Breast epithelium (tissue), 4 donors: ENCODE measurements at places on chromosomes 12 and 14. TPM values are rescaled to one million over a fixed set of nuclear protein-coding genes. Genes with fewer than 3 reads are reported as not detected.

GRCh38 chr12:18752280-18752920 lies 14.5 kb downstream of the CAPZA3 start:
- H3K27ac ChIP-seq = no peak overlapping the region
- no peaks in the 10 kb centered on the region for H3K27me3 ChIP-seq
- no peaks in the 10 kb centered on the region for H3K4me1 ChIP-seq
- H3K4me3 ChIP-seq = no peak overlapping the region
- no peak for DNase-seq
- no peaks in the 10 kb centered on the region for H3K36me3 ChIP-seq

Gene PIANP
- 0.29 TPM for total RNA-seq

DNA sequence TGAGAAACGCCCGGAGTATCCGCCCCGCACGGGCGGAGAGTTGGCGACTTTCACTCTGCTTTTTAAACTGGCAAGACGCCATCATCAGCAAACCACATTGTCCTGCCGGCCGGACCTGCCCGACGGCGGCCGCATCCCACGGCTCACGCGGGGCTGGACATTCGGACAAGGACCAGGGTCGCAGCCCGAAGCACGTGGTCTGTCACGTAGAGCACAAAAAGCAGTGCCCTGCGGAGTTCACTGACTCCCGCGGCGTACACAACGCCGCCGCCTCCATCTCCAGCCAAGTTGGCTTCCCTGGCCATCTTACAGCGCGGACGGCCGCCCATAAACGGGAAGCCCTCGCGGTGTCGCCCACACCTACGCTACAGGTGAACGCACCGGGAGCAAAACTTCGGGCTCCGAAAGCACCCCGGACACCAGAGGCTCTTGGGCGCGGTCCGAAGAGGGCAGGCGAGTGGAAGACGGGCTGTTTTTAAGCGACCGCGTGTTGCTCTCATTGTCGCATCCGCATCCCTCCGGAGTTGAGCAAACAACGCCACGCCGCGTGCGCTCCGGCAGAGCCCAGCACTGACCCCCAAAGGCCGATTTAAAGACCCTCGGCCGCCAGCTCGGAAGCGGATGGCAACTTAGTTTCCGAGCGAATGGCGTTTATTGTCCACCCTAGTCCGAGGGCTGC lies 966 bp downstream of the SINHCAF start:
- peak overlapping the region; percentile 98 for H3K27ac ChIP-seq
- no peaks in the 10 kb centered on the region for H3K27me3 ChIP-seq
- peak; percentile 53 for DNase-seq
- no peaks in the 10 kb centered on the region for H3K36me3 ChIP-seq

GRCh38 chr12:75977952-75978671 lies 53.5 kb downstream of the PHLDA1 start:
- H3K36me3 ChIP-seq = no peaks in the 10 kb centered on the region
- H3K27me3 ChIP-seq = no peaks in the 10 kb centered on the region
- no peak for DNase-seq
- no peak overlapping the region for H3K4me3 ChIP-seq

Gene EIF2B1
- total RNA-seq = 162 TPM

Gene OTOGL
- total RNA-seq = 1.3 TPM

Gene WASHC4
- 65.6 TPM for total RNA-seq

Gene PTGER2
- 1.8 TPM for total RNA-seq

DNA sequence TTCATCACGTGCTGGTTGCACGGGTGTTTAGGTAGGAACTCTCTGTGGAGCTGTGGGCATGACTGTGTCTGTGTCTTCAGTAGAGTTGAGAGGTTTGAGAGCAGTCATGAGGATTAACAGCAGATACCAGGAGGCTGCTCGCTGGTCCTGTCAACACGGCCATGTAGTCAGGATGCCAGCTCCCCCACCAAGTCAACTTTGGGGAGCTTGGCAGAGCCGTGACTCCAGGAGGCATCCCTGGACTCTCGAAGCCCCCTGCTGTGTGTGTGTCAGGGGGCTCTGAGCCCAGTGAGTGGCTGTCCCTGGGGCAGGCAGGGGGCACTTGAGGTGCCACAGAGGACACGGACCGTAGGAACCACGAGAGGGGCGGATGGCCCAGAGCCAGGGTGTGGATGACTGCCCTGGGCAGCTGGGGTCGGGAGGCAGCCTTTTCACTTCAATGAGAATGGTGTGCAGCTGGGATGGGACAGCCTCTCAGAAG lies 7.2 kb upstream of the GPR132 start:
- no peaks in the 10 kb centered on the region for H3K36me3 ChIP-seq
- no peaks in the 10 kb centered on the region for H3K4me1 ChIP-seq
- H3K27me3 ChIP-seq = peaks cover 54% of the 10 kb centered on the region
- H3K4me3 ChIP-seq = no peak overlapping the region
- no peak overlapping the region for H3K27ac ChIP-seq

Gene RERG
- total RNA-seq = 16.3 TPM

- H3K27me3 ChIP-seq = no peaks in the 10 kb centered on the region
- H3K4me1 ChIP-seq = no peaks in the 10 kb centered on the region
- no peak for DNase-seq
- no peaks in the 10 kb centered on the region for H3K36me3 ChIP-seq
- no peak overlapping the region for H3K4me3 ChIP-seq
- H3K27ac ChIP-seq = no peak overlapping the region
These were observed 11.9 kb downstream of the FGF6 start for GRCh38 chr12:4433745-4434058.

DNA sequence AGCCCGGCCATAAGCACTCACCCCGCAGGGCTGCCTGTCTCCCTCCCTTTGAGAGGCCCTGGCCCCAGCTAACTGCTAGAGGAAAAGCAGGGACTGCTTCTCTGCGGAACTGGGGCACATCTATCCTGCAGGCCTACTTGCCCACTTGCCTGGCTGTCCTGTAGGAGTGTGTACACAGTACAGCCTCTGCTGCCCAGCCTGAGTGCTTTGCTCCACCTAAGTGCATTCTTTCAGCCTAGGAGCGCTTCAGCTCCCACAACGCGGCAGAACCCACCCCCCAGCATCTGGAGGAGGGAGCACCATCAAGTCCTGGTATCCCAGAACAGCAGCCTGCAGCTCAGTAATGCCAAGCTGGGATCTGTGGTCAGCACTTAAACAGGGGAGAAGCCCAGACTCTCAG lies 79.9 kb upstream of the CD163 start:
- no peaks in the 10 kb centered on the region for H3K27me3 ChIP-seq
- H3K4me3 ChIP-seq = no peak overlapping the region
- H3K4me1 ChIP-seq = no peaks in the 10 kb centered on the region
- no peak for DNase-seq

GRCh38 chr12:108394196-108394595 lies 55.1 kb upstream of the CMKLR1 start:
- no peak overlapping the region for H3K4me3 ChIP-seq
- no peaks in the 10 kb centered on the region for H3K4me1 ChIP-seq
- DNase-seq = no peak
- no peaks in the 10 kb centered on the region for H3K27me3 ChIP-seq
- no peaks in the 10 kb centered on the region for H3K36me3 ChIP-seq
- H3K27ac ChIP-seq = no peak overlapping the region

Gene MORN3
- not detected for total RNA-seq

Gene GALNT6
- total RNA-seq = 5.8 TPM

DNA sequence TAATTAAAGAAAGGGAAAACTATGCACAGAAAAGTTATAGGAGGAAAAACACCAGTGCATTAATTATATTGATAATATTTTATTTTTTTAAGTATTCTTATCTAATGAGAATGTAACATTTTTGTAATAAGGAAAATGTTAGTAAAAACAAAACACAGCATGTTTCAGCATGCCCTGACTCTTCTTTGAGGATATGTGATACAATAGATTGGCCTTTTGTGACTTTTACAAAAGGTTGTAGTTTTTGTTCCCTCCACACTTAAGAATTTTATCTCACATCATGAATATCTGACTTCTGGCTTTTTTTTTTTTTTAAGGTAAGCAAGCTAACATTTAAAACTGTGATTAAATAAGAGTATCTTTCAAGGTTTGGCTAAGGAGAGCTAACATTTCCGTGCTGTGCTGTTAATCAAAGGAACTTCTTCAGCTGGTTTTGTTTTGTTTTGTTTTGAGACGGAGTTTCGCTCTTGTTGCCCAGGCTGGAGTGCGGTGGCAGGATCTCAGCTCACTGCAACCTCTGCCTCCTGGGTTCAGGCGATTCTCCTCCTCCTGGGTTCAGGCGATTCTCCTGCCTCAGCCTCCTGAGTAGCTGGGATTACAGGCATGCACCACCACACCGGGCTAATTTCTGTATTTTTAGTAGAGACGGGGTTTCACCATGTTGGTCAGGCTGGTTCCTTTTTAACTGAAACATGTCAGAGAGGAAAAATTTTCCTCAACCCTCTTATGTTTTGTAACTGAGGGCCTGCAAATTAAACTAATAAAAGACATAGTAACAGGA lies 30.8 kb upstream of the RESF1 start:
- no peaks in the 10 kb centered on the region for H3K4me1 ChIP-seq
- no peaks in the 10 kb centered on the region for H3K27me3 ChIP-seq
- H3K4me3 ChIP-seq = no peak overlapping the region
- no peak overlapping the region for H3K27ac ChIP-seq
- no peak for DNase-seq

DNA sequence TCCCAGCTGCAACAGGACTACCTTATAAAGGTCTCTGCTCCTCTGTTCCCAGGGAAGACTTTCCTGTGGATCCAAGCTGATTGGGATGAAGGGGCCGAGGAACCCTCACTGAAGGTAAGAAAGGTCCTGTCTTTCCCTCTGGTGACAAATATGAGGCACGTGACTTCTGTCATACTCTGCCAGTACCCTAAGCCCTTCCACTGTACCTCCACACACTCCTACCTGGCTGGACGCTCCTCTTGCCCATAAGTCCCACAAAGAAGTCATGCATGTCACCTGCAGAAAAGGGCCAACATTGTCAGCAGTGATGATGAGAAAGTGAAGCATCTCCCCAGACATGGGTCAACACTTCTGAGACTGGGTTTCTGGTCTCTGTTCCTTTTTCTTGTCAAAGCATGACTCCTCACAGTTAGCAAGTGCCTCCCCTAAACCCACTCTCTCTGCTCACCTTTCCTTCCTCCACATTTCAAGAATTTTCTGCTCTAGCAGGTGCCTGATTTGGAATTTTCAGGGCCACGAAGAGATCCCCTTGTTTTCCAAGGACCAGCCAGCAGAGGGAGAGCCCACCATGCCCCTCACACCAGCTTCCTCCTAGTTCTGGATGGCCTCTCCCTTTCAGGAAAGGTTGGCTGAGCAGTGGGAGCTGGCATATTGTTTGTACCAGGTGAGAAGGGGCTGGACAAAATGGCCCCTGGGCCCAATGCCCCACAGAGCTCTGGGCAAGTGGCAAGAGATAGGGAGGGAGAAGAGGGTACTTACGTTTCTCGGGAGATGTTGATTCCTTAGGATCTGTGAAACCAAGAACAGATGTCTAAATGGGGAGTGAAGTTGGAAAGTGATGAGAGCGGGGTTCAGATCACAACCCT lies 3.5 kb downstream of the TAC3 start:
- H3K27ac ChIP-seq = no peak overlapping the region
- no peaks in the 10 kb centered on the region for H3K36me3 ChIP-seq
- H3K4me1 ChIP-seq = no peaks in the 10 kb centered on the region

DNA sequence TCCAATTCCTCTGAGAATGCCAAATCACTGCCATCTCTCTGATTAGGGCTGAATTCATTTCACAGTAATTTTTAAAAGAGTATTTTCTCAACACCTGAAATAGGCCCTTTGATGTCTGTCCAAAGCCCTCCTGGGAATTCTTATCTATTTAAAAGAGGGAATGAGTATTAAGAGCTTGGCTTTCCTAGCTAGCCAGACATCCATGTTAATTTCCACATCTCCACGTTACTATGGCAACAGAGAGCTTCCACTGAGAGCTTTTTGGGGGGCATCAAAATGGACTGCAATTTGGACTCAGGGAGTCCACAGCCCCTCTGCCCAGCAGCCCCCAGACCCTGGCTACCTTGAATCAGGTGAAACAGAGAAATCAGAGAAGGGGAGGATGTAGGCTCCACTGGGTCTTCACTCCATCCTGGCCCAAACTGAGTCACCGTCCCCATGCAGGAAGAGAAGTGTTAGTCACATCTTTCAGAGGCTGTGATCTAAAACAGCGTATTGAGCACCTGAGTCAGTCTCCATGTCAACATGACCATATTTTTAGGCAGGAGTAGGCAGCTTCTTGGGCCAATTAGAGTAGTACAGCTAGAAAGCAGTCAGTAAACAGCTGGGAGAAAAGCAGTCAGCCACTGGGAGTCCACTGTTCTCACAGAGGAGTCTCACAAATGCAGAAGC lies 7.0 kb upstream of the FICD start:
- H3K4me1 ChIP-seq = no peaks in the 10 kb centered on the region
- no peak overlapping the region for H3K4me3 ChIP-seq
- H3K27me3 ChIP-seq = peaks cover 5% of the 10 kb centered on the region
- H3K27ac ChIP-seq = no peak overlapping the region

DNA sequence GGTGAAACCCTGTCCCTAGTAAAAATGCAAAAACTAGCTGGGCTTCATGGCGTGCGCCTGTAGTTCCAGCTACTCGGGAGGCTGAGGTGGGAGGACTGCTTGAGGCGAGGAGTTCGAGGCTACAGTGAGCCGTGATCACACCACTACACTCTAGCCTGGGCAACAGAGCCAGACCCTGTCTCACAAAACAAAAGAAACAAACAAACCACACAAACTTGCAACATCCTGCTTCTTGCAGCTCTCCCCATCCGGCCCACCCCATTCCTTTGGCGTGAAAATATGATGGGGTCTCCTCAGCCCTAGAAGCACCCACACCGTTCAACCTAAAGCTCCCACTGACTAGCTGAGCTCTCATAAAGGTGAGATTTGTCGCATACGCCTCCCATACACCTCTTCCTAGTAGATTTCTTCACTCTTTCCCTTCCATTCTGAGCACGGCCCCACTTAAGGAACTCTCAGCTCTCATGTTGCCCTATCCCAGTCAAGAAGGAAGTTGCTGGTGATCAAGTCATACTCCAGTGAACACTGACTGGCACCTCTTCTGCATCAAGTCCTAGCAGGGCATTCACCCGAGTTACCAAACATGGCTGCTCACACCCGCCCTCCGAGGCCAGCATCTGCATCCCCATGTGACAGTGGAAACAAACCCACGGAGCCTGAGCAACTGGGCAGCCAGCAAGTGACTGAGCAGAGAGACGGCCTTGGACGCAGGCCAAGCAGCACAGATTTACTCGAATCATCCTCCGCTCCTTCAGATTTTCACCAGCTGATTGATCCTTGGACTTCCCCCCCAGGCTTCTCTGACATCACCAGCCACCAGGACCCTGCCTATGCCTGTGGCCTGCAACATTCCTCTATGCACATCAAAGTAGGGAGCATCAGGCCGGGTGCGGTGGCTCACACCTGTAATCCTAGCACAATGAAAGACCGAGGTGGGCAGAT lies 18.9 kb upstream of the CD27 start:
- H3K27ac ChIP-seq = no peak overlapping the region
- H3K4me3 ChIP-seq = no peak overlapping the region
- H3K27me3 ChIP-seq = no peaks in the 10 kb centered on the region
- no peak for DNase-seq
- peaks cover 4% of the 10 kb centered on the region for H3K4me1 ChIP-seq

DNA sequence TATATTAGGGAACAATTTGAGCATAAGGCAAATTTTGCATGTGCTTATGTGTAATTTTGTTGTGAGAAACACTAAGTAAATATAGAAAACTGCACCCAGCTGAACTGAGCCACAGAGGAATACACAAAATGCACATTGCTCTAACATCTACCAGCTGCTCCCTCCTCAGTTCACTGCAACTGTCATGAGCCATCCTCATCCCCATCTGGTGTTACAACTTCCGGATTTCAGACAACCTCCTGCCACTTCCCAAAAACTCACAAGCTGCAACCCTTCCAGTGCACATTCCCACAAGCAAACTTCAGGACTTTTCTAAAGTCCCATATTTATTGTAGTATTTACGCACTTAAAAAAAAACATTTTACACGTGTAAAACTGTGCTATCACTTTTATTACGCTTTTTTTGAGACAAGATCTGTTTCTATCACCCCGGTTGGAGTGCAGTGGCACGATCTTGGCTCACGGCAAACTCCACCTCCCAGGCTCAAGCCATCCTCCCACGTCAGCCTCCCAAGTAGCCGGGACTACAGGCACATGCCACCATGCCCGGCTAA lies 169.1 kb upstream of the TBX3 start:
- no peaks in the 10 kb centered on the region for H3K36me3 ChIP-seq
- no peaks in the 10 kb centered on the region for H3K27me3 ChIP-seq
- DNase-seq = no peak

Gene CD163L1
- total RNA-seq = 0.33 TPM
